ENCODE measurements at places on chromosomes 1 and 21.

GRCh38 chr21:23026878-23027277 lies 2028.7 kb downstream of the NCAM2 start:
- DNase-seq = no peak

- peak; percentile 21 for DNase-seq
These were observed 111.9 kb downstream of the PTPN14 start for GRCh38 chr1:214439352-214440119.

DNA sequence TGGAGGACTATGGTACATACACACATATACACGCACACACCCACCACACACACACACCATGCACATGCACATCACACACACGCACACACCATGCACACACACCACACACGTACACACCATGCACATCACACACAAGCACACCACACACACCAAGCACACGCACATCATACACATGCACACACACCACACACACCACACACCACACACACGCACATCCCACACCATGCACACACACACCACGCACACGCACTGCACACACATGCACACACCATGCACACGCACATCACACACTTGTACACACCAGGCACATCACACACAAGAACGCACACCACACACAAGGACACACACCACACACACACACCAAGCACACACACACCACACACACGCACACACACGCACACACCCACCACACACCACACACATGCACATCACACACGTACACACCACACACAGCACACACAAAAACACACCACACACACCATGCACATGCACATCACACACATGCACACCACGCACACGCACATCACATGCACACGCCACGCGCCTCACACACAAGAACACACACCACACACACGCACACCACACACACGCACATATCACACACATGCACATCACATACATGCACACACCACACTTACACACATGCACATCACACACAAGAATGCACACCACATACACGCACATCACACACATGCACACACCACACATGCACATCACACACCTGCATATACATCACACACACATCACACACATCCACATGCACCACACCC lies 9.2 kb downstream of the PDE9A start:
- no peak for DNase-seq

DNA sequence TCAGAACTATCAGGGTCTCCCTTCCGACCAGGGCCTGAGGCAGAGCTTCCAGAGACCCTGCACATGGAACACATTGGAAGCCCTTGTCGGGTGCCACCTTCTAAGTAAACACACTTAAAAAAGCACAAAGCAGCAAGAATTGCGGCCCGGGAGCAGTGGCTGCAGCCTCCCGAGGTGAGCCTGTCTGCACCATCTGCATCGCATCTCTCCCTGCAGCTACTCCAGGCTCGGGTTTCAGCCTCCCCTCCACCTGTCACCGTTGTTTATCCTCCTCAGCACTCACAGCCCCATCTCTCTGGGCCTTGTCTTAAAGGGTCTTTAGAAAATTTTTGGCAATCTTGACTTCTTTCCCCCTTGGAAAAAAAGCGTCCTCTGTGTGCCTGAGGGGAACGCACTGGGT lies 95.1 kb upstream of the ARHGEF16 start:
- no peak for DNase-seq

- no peak for DNase-seq
These were observed 37.4 kb upstream of the C1orf198 start for GRCh38 chr1:230905733-230906132.

- DNase-seq = peak; percentile 11
These were observed 27.8 kb downstream of the NTPCR start for GRCh38 chr1:232978091-232978634.

DNA sequence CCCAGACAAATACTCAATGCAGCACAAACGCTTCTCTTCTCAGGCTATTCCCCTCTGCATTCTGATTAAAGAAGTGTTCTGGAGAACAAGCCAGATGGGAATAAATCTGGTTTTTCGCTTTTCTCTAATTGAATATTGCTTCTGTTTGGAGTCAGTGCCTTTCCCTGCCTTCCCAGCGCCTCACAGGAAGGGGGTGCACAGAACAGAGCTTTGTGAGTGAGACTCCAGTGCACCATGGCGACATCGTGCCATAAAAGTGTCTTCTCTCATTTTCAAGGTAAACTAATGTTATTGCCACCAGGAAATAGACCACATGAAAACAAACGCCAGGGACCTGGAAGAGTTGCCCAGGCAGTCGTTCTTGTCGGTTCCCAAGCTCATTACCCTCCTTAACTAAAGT lies 43.6 kb upstream of the SLC45A1 start:
- DNase-seq = no peak

DNA sequence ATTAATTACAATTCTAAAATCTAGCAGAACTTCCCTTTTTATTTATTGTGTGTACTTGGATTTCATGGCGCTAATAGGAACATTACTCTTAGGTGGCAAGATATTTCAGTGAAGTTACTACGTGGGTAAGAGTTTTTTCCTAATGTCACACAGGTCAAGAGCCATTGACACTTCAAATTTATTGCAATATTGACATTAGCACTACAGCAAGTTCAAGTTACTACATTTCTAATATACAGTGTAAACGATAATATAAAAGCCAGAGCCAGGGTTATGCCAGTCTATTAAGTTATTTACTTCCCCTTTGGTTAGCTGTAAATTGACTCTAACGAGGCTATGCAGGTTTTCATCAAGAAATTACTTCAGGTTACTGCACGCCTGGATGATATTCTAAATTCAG lies 29.7 kb downstream of the CHODL start:
- DNase-seq = no peak

- DNase-seq = no peak
These were observed 41.2 kb upstream of the WLS start for GRCh38 chr1:68273530-68273929.

GRCh38 chr21:34980423-34981115 lies 68.5 kb downstream of the RUNX1 start:
- no peak for DNase-seq

GRCh38 chr1:30284226-30284625 lies 439.2 kb downstream of the MATN1 start:
- DNase-seq = no peak

- no peak for DNase-seq
These were observed 67.5 kb downstream of the TRIM11 start for GRCh38 chr1:228339059-228339704.

GRCh38 chr1:86150553-86151055 lies 6.0 kb downstream of the COL24A1 start:
- no peak for DNase-seq

GRCh38 chr1:212792396-212792908 lies 758 bp downstream of the TATDN3 start:
- DNase-seq = no peak

DNA sequence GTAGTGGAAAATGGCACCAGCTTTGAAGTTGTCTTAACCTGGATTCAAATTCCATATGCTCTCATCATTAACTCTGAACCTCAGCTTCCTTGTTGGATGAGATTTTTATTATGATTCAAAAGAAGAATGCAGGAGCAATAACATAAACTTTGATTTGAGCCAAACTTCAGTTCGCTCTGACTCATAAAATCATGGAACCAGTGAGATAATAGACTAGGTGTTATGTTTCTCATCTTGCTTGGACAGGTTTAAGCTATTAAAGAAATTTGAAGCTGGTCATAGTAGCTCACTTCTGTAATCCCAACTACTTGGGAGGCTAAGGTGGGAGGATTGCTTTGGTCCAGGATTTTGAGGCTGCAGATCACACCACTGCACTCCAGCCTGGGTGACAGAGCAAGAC lies 172.8 kb downstream of the CLEC20A start:
- no peak for DNase-seq

- peak; percentile 19 for DNase-seq
These were observed 13.7 kb downstream of the KIAA1614 start for GRCh38 chr1:180926164-180926981.

DNA sequence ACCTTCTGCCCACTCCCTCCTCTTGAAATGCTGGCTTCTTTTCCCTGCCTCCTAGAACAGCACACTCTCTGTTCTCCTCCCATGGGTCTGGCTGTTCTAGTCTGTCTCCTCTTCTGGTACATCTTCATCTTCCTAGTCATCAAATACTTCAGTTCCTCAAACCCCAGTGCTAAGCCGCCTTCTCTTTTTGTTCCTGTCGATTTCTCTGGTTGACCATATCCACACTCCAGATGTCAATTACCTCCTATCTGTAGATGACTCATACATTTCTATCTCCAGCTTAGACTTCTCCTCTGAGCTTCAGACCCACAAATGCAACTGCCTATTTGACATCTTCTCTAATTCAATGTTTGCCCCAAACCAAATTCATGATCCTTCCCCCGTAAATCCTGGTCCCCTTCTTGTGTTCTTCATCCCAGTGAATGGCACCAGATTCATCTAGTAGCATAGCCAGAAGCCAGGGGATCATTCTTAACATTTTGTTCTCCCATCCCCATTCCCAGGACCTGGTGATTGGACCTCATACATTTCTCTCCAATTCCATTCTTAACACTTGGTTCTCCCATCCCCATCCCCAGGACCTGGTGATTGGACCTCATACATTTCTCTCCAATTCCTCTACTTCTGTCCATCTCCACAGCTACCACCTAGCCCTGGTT lies 35.9 kb downstream of the USP24 start:
- DNase-seq = no peak

DNA sequence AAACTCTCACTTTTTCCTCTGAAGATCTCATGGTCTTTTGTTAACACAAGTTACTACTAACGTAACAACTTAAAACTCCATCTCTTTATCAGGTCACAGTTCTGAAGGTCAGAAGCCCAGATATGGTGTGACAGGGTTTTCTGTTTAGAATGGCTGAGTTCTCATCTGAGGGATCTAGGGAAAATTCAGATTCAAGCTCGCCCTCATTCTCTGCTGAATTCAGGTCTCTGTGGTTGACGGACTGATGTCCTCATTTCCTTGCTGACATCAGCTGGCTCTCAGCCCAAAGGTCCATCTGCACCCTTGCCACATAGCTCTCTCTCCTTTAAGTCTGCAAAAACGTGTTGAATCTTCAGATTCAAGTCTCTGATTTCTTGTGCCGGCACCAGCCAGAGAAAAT lies 6.1 kb upstream of the NTPCR start:
- no peak for DNase-seq

GRCh38 chr1:245411245-245412036 lies 256.7 kb downstream of the KIF26B start:
- DNase-seq = no peak

DNA sequence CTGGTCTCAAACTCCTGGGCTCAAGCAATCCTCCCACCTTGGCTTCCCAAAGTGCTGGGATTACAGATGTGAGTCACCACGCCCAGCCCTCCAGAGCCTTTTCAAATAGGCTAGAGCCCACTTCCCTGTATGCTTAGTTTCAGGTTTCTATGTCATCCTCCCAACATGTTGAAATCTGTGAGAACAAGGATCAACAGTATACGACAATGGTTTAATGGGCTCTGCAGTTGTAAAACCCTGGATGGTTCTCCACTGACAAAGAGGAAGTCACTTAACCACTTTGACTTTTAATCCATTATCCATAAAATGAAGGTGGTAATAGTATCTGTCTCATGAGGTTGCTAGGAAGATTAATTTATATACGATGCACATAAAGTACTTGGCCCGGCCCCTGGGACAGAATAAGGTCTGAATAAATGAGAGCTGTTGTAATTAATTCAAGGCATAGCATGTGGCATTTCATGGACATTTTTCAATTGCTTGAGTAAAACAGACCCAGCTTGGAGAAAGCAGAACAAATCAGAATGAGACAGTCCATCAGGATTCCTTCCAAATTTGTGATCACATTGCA lies 113.9 kb upstream of the ZNF648 start:
- no peak for DNase-seq

DNA sequence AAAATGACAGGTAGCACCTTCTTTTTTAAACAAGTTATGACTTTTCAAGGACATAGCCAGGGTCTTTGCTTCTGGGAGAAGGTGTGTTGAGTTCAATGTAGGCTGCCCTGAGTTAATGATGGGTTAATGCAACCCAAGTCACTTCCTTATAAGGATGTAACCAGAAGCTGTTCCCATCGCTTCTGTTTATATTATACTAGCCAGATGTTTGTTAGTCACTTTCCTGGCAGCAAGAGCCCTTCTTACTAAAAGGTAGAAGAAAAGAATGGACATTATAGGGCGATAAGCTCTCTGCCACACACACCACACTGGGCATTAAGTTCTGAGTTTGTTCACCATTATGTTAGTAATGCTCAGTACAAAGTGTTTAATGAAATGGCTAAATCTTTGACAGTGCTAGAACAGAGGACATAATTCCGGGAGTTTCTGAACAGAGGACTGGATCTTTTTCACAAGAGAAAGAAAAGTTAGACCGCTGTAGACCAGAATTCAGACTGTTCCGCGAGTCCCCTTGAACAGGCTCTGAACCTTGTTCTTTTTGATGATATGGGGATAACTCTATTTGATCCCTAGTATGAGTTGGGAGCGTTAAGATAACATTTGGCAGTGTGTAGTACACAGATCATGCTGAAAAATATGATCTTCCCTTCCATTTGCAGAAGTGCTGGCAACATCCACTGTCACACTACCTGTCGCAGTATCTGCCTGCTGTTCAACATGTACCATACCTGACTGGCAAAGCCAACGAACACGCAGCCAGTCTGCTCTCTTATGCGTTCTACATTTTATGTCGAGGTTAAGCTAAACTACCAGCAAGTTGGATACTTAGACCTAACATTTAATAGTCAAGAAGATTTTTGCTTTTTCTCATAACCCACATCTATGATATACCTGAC lies 41.0 kb downstream of the DEGS1 start:
- no peak for DNase-seq

DNA sequence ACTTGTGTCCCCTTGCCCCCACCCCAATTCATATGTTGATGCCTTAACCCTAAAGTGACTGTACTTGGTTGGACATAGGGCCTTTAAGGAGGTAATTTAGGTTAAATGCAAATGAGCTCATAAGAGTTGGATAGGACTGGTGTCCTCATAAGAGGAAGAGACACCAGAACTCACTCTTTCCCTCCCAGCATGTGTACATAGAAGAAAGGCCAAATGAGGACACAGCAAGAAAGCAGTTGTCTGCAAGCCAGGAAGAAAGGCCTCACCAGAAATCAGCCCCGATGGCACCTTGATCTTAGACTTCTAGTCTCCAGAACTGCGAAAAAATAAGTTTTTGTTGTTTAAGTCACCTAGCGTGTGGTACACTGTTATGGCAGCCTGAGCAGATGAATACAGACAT lies 45.5 kb downstream of the RAB3GAP2 start:
- no peak for DNase-seq

GRCh38 chr1:58312971-58313563 lies 233.5 kb downstream of the OMA1 start:
- DNase-seq = no peak

- DNase-seq = no peak
These were observed 79.6 kb upstream of the GCLM start for GRCh38 chr1:93988634-93989350.

- DNase-seq = no peak
These were observed 16.2 kb downstream of the WDR47 start for GRCh38 chr1:109025694-109026093.

DNA sequence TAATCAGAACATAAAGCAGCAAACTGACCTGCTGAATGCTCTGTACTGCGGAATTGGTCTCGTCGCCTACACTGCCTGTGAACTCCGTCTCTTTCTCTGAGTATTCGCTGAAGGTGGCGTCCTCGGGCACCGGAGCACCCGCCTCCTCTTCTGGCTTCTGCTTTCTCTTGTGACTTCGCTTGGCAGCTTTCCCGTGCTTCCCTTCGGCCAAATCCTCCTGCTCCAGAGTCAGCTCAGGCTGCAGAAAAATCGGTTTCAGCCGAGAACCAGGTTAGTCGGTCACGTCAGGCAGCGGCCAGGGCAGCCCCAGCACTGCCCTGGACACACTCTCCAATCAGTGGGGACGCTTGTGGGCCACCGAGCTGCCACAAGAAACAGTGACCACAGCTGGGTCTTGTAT lies 35.8 kb upstream of the RIPK4 start:
- no peak for DNase-seq

- DNase-seq = no peak
These were observed 7.0 kb downstream of the INSRR start for GRCh38 chr1:156851779-156852417.

All from stimulated activated CD4-positive, alpha-beta T cell treated with anti-CD3 and anti-CD28 coated beads, Interleukin-2, amount 100 ng/mL, for 24 hours (primary cell).